IPS-NIHi11 (cell line): ENCODE measurements at places on chromosomes 3 and 15.

DNA sequence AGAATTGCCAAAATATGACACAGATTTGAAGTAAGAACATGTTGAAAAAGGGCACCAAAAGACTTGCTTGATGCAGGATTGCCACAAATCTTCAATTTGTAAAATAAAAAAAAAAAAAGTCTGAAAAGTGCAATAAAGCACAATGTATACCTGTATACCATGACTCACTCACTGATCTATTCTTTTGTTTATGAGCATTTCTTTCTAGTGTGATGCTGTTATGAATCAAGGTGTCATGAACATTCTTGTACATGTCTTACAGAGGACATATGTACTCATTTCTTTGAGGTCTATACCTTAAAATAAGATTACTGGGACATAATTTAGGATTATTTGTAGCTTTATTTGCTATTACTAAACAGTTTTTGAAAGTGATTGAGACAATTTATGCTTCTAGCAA lies 464.9 kb upstream of the RBMS3 start:
- no peak for DNase-seq

DNA sequence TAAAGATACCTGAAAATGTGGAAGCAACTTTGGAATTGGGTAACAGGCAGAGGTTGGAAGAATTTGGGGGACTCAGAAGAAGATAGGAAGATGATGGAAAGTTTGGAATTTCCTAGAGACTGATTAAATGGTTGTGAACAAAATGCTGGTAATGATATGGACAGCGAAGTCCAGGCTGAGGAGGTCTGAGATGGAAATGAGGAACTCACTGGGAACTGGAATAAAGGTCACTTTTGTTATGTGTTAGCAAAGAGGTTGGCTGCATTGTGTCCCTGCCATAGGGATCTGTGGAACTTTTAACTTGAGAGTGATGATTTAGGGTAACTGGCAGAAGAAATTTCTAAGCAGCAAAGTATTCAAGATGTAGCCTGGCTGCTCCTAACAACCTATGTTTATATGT lies 13.0 kb downstream of the MITF start:
- DNase-seq: no peak

DNA sequence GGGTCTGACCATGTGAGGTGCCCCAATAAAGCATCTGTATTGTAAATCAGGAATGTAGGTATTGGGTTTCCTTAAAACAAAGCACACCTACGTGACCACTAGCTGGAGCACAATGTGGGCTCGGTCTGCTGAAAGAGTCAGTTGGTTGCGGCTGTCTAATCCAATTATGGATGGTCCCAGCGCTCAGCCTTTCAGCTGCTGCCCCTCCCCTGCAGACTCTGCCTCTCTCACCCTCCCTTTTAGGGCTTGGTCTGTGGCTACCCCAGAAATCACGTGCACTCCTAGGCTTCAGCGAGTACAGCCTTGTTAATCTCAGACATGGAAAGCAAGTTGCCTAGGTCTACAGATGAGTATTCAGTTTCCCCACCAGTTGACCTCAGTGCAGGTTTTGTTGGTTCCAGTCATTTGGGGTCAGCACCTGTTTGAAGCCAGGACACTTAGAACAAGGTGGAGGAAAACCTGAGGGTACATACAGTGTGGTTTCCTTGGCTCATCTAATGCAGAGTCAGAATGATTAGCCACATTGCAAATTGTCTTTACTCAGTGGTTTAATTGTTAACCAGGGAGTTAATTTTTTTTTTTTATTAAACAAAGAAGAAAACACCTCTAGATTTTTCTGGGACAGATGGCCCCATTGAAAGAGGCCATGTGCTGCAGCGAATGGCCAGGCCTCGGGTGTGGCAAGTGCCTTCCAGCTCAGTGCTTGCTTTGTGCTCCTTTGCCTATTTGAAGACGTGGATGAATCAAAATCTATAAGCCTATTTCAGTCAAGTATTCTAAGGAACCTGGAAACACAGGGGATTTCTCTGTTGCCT lies 137.7 kb downstream of the IGF1R start:
- DNase-seq: peak; percentile 43

DNA sequence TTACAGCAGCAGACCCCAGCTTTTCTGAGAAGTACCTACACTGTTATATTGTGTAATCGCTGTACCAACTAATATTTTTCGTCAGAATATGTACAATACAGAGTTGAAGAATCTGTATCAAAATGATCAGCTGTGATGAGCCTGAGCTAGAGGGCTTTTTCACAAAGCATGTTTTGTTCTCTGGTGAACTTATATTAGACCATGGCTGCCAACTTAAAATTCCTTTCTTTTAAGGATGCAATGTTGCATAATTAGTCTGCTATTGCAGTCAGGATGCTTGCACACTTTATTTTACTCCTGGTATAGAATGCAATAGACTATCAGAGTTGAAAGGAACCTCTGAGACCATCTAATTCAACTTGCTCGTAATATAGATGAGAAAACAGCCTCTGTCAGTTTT lies 127.8 kb downstream of the RBMS3 start:
- DNase-seq: no peak

GRCh38 chr15:32953533-32953910 lies 235.7 kb downstream of the GREM1 start:
- DNase-seq: peak; percentile 22

DNA sequence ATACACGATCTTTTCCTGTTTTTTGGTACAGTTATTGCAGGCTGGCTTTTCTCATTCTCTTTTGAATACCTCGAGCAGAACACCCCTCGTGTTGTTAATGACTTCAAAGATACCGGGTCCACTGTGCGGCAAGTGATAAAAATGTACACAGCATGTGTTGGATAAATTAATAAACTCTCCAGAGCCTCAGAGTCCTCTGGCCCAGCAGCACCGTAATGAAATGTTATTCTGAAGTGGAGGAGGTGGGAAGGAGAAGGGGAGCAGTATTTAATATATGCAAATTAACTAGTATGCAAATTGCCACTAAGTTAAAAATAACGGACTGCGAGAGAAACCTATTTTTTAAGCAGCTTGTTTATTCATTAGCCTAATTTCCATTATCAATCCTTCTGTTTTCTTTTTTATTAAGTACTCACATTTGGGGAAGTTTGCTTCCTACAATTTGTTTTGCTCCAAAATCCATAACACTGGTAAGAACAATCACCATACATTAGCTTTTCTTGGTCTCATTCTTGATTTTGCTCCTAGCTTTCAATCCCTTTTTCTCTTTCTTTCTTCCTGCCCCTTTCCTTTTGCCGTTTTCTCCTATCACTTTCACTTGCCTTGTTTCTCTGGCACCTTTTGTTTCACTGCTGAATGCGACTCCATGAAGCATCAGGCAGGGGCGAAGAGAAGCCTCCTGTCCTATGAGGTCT lies 462.3 kb upstream of the PPP2R3A start:
- peak; percentile 52 for DNase-seq

GRCh38 chr15:82143390-82144385 lies 97.9 kb upstream of the MEX3B start:
- no peak for DNase-seq

GRCh38 chr3:42510325-42510724 lies 7.9 kb downstream of the VIPR1 start:
- DNase-seq: no peak

DNA sequence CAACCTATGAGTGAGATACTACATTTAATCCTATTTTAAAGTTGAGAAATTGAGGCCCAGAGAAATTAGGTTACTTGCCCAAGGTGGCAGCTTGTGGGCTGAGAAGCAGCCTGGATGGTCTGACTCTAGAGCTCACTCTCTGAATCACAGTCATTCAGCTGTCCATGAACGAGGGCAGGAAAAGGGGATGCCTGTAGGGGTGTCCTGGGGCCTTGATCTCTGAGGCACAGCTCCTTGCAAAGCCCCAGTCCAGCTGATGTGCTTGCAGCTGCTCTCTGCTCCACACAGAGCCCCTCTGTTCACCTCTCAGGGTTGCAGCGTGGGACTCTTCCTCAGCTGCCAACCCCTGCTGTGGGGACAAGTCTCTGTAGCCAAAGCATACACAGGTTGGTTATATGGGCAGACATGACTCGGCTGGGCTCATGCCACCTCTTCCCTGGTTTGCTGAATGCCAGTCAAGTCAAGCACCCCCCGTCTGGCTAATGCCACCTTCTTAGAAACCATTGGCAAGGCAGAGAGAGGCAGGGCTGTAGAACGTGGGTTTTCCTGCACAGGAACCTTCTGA lies 56.8 kb downstream of the GASK1A start:
- no peak for DNase-seq

DNA sequence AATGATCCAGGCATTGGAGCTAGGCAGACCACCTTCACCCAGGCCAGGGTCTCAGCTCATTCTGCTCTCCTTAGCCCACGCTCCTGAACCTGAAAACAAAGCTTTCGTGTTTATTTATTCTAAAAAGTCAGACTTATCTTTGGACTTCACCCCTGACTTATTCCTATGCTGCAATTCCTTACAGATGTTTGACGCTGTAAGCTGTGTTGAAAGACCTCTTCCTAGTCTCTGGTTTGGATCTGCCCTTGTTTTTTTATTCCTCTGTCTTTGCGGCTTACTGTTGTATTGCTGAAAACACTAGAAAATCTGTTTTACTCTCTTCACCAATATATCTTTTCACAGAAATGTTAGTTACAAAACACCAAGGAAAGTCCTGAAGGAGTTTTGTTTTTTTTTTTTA lies 40.5 kb upstream of the LDHAL6B start:
- DNase-seq: no peak

GRCh38 chr3:160381470-160381869 lies 17.6 kb downstream of the IFT80 start:
- DNase-seq: no peak

DNA sequence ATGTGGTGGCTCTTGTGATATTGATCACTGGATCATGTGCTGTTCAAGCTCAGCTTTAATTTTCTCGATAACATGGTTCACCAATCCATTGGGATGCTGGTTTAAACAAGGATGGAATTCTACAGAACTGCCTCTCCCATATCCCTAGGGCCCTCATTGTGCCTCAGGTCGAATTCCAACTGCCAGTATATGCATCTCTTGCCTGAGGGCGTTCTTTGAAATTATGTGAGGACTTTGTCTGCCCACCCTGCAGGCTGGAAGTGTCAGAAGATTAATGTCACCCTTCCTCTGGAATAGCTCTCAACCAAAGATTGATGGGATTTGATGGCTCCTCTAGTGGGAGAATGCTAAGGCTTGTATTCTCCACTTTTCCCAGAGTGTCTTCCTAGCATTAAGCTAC lies 175.6 kb upstream of the GALNT15 start:
- DNase-seq: no peak

DNA sequence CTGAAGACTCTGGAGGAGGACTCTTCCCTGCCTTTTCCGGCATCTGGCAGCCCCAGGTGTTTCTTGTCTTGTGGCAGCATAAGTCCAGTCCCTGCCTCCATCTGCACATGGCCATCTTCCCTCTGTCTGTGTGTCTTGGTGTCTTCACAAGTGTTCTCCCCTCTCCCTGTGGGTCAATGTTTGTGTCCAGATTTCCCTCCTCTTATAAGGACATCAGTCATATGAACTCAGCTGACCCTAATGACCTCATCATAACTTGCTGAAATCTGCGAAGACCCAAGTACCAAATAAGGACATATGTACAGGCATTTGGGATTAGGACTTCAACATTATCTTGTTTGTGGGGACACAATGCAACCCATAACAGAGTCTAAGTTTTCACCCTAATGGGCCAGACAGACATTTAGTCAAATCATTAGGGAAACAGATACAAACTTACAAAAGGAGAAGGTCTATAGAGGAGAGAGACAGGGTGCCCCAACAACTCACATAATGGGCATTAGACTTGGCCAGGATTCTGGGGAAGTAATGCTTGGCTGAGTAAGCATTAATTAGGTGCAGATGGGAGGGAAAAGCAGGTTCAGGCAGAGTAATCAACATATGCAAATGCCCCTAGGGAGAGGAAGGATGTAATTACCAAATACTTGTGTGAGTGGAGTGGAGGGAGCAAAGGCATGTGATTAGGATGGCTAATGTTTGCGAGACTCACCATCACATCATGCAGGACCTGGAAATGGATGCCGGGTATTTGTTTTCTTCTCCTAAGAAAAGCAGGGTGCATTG lies 372.8 kb upstream of the TBL1XR1 start:
- no peak for DNase-seq

DNA sequence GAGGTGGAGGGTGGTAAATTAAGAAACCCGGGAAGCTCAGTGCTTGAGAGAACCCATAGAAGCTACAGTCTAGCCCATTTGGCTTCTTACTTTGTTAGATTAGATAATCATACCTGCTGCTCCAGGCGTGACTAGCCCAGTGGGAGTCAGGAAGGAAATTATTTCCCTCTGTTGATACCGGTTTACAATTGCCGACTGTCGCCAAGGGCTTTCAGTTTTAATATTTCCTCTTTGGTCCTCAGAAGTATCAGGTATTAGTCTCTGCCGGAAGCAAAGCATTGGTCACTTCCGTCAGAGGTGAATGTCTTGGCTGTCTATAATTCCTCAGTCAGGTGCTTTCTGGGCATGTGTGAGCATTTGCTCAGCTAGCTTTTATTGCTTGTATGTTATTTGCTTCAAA lies 75.2 kb downstream of the LPP start:
- DNase-seq: no peak

DNA sequence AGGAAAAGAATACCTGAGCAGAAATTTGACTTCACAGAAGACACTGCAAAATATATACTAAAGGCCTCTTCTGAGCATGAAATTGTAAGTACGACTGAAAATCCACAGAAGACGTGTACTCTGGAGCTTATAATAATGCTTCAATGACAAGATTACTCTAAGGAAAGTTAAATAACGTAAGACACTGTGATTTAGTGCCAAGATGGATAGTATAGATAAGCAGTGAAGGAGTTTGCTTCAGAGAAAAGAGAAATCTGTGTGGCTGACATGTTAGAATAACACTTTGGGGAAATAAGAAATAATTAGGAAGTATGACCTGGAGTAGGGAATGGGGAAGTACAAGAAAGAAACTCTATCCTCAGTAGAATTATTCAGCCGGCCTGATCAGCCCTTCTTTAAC lies 28.9 kb downstream of the ALDH1A2 start:
- DNase-seq: no peak

GRCh38 chr3:51686512-51687215 lies 15.6 kb downstream of the TEX264 start:
- no peak for DNase-seq

DNA sequence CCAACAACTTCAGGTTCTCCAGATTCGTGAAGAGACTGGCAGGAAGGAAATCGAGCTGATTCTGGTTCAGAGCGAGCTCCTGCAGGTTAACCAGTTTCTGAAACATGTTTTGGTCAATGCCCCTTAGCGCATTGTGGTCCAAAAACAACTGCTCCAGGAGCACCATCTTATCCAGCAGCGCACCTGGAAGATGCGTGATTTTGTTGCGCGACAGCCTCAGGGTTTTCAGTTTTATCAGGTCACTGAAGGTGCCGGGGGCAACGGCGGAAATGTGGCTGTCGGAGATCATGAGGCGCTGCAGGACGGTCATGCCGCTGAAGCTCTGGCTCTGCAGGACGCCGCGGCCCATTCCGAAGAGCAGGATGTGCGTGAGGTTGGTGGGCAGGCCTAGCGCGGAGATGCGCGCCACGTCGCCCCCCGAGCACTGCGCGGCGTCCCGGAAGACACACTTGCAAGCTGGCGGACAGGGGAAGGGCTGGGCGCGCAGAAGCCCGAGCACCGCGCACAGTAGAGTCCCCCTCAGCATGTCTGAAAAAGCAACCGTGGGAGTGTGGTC lies 1.2 kb downstream of the GP5 start:
- peak; percentile 34 for DNase-seq
